ENCODE measurements at places on chromosomes 12 and 14. TPM values are rescaled to one million over a fixed set of nuclear protein-coding genes. Genes with fewer than 3 reads are reported as not detected.

The MYL6 gene
- 2,206 TPM for polyA plus RNA-seq

The PIANP gene
- 5.6 TPM for polyA plus RNA-seq

The OTX2 gene
- polyA plus RNA-seq, result not detected

The FITM1 gene
- 1.5 TPM for polyA plus RNA-seq

The KRT80 gene
- 1.9 TPM for polyA plus RNA-seq

The PTCSC3 gene
- polyA plus RNA-seq, result 2.6 TPM

The SNAPC1 gene
- polyA plus RNA-seq, result 14.7 TPM

The SLC39A2 gene
- polyA plus RNA-seq, result 0.21 TPM

The RNF212B gene
- polyA plus RNA-seq, result 0.47 TPM

The TROAP gene
- polyA plus RNA-seq, result 30.3 TPM

The BMP4 gene
- 97.7 TPM for polyA plus RNA-seq

The VRTN gene
- not detected for polyA plus RNA-seq

The BTG1 gene
- polyA plus RNA-seq, result 248 TPM

The RIMBP2 gene
- 14.6 TPM for polyA plus RNA-seq

The CCDC196 gene
- not detected for polyA plus RNA-seq

The MUCL1 gene
- not detected for polyA plus RNA-seq

The RDH5 gene
- polyA plus RNA-seq, result 10.8 TPM

The DAO gene
- polyA plus RNA-seq, result not detected

The TAS2R14 gene
- 5.0 TPM for polyA plus RNA-seq

The AGAP2 gene
- polyA plus RNA-seq, result 0.52 TPM

The NTS gene
- 6.7 TPM for polyA plus RNA-seq

The IGFBP6 gene
- polyA plus RNA-seq, result 22.1 TPM

The SAMD4A gene
- 4.5 TPM for polyA plus RNA-seq

The MORN3 gene
- 1.4 TPM for polyA plus RNA-seq

The TGM1 gene
- polyA plus RNA-seq, result 4.3 TPM

The ITGB7 gene
- 1.9 TPM for polyA plus RNA-seq

The CCDC197 gene
- not detected for polyA plus RNA-seq

The GLT1D1 gene
- polyA plus RNA-seq, result 1.8 TPM

The IL22 gene
- not detected for polyA plus RNA-seq

The ATF1 gene
- polyA plus RNA-seq, result 44.7 TPM

The ANO6 gene
- 58.7 TPM for polyA plus RNA-seq

The SLC4A8 gene
- 1.7 TPM for polyA plus RNA-seq

The RD3L gene
- polyA plus RNA-seq, result 0.23 TPM

The TAS2R19 gene
- polyA plus RNA-seq, result 1.8 TPM

The KLRK1 gene
- 0.70 TPM for polyA plus RNA-seq

The TSPAN9 gene
- polyA plus RNA-seq, result 94.2 TPM

The WASHC3 gene
- polyA plus RNA-seq, result 43.4 TPM

The NYNRIN gene
- polyA plus RNA-seq, result 101 TPM

The OTOGL gene
- 0.61 TPM for polyA plus RNA-seq
